ENCODE measurements at places on chromosomes 3 and 15.

DNA sequence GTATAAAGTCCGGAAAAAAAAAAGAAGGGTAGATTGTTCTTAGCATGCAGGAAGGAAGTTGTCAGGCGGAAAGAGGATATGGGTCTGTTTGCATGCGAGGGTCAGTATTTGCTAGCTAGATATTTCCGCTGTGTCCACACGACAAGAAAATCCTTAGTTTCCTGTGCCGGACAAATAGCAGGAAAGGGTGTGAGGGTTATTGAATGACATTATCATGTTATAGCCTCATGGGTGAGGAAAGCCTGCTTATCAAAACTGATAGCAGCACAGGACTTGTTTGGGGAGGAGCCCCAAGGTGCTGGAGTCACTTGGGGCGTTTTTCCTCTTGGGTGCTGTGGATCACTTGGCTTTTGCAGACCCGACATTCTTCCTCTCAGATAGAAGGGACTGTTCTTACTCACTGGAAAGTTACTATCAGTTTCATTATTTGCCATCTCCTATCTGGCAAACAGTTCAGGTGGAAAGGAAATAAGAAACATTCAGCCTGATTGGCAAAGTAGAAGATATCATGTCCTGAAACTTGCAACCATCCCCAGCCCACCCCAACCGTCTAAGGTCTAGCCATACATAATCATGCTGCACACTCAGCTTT lies 127.2 kb upstream of the DPH6 start:
- DNase-seq: no peak

GRCh38 chr15:67920524-67921240 lies 80.8 kb upstream of the RNU6-1 start:
- no peak for DNase-seq

- DNase-seq: no peak
These were observed 128.9 kb downstream of the AQP9 start for GRCh38 chr15:58267051-58267450.

DNA sequence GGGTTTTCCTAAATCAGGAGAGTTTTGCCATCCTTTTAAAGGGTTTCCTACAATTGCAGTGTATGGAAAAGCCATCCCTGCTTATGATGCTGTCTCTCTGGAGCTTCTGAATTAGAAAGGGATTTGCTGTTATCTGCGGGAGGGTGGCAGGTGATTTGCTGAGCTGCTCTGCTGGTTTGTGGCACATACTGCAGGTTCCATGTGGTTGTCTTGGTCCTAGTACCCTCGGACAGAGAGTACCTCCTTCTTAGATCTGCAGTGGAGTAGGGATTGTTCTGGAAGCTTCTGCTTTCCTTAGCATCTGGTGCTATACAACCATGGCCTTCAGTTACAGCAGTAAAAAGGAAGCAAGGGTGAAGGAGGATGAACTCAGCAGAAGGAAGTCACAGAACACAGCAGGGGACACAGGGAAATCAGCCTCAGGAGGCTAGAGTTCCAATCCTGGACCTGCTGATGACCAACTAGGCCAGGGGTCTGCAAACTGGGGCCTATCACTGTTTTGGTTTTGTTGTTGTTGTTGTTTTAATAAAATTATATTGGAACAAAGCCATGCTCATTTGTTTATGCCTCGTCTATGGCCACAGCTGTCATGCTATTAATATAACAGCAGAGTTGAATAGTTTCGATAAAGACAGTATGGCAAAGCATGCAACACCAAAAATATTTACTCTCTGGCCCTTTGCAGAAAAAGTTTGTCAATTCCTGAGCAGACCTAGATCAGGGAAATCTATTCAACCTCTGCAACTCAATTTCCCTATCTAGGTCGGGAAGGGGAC lies 39.5 kb downstream of the STARD5 start:
- DNase-seq: no peak

DNA sequence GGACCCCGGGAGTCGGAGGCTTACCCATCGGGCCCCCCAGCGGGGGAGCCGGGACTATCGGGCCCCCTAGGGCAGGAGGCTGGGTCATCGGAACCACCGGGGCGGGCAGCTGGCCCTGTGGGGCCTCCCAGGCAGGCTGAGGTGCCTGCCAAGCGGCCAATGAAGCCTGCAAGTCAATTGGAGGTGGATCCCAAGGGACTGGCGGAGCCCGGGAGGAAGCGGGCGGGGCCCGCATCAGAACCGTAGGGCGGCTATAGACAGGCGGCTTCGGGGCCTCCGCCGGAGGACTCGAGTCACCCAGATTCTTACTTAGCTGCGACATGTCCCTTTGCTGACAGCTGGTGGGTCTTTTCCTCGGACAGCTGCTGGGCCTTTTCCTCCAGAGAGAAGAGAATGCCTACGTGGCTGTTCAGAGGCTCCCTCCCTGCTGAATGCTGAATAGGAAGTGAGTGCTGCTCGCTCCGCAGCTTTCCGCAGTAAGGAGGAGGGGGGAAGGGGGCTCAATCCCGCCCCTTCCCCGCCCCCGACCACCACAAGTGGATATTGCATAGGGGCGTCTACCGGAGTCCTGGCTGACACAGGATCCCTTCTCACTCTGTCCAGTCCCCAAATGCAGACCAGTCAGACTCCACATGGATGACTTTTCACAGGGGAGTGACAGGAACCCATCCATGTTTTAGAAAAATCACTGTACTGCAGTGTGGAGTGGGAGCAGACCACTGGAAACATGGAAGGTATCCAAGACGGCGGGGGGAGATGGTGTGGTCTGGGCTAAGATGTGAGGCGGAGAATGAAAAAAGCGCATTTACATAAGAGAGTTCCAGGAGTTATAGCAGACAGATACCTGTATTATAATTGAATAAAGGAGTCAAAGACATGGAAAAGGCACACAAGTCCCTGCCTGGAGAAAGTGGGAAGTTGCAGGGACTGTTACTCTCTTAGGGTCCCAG lies at the start of gene MAGEL2:
MAGEL2 (minus strand) TSS at position 447 of the 950 bp plus-strand sequence; CDS start at position 322, 125 bp downstream.
- no peak for DNase-seq

- no peak for DNase-seq
These were observed 10.8 kb downstream of the LYSMD4 start for GRCh38 chr15:99722406-99722805.

DNA sequence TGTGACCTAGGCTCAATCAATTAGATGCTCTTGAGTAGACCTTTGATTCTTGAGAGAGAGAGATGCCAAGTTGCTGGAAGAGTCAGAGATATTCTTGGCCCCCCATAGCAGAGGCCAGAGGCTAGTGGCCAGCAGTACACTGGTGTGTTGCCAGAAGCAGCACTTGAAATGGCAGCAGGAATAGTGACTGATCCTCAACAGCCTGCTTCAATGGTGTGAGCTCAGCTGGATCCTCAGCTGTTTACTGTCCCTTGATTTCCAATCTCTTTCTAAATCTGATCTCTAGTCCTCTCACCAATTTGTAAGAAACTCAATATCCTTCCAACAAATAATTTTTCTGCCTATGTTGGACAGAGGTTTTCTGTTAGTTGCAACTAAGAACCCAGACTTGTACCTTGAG lies 170.3 kb upstream of the CCDC54 start:
- no peak for DNase-seq

DNA sequence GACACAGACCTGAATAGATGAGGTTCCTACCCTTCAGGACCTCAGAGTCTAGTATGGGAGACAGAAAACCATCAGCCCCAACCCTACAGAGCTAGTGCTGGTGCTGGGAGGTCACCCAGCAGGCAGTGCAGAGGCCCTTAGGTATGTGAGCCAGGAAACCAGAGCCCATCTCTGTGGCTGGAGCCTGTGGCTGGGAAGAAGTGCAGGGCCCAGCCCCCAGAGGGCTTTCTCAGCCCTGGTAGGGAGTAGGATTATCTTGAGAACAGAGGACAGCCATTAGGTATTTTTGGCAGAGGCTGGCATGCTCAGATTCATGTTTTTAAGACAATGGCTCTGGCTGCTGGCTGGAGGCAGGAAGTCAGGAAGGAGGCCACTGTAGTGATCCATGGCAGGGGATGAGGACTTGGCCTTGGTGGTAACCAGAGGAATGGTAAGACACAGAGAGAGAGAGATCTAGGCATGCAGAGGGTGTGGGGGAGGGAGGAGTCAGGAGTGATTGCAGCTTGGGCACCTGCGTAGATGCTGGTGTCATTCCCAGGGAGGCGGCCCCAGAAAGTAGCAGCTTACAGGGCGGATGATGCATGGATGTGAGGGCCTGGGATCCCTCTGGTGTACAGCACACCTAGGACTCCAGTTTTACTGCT lies 220.9 kb upstream of the EIF1B start:
- no peak for DNase-seq

- DNase-seq: no peak
These were observed 37.3 kb upstream of the APH1B start for GRCh38 chr15:63240109-63240508.

DNA sequence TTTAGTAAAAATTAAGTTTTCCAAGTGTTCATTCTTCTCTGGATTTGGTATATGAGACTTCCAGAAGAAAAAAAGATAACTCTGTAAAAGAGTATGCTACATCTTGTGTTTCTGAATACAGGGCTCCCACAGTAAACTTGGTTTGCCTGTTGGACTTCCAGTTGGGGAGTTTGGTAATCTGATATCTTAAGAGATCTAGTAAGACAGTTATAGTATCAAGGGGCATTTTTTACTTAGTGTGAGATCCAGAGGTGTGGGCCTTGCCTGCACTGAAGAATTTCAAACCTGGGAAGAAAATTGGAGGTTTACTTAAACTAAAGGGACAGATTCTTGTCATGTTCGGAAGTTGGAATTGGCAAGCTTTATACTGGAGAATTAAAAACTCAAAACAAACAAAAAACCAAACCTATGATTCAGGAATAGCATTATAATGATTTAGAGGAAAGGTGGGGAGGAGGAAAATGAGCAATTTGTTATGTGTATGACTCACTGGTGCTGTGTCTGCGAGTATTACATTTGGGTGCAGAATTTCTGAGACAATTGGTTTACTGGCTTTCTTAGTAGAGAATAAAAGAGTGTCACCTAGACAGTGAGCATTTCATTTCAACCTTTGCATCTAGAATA lies 58.9 kb upstream of the ULK4 start:
- DNase-seq: no peak

DNA sequence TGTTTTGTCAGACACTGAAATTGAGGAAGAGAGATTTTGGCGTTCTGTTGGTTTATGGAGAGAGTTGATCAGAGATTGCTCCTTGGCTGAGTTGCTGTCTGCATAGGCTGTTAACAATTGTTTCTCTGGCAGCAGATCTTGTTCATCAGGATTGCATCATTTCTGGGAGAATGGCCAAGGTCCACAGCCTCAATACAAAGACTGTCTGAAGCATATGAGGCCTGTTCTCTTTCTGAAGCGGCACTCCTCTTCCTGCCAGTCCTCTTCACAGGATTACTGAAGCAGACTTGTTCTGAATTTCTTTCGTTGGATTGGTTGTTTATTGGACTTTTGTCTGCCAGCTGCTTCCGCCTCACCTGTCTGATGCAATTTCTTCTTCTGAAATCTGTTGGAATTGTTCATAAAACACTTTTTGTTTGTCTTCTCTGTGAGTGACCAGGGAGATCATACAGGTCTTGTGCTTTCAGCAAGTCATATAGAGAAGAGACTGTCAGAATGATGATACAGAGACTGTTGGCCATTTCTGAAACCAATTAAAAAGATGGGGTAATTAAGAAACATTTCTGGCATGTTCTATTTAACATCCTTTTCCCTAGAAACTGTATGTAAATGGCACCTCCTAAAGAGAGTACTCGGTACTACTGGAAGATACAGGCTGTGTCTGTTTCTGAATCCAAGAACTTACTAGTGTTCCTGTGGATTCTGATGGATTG lies 25.5 kb downstream of the SETD5 start:
- peak; percentile 84 for DNase-seq

- DNase-seq: no peak
These were observed 162.5 kb downstream of the WNT7A start for GRCh38 chr3:13717222-13717895.

DNA sequence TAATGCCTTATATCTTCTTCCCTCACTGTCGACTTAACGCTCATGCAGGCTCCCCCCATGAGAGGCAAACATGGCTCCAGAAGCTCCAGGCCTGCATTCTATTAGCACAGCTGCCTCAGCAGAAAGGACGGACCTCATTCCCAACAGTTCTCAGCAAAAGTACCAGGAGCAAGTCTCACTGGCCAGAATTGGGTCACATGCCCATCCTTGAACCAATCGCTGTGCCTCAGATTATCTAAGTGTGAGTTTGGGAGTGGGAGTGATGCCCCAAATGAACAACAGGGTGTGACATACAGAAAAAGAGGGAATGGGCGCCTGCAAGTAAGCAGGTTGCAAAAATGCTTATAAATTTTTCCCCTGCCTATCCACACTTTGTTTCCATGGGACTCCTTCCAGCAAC lies 4.3 kb upstream of the RAD18 start:
- no peak for DNase-seq

- DNase-seq: no peak
These were observed 802.6 kb downstream of the FHIT start for GRCh38 chr3:60448696-60449095.

GRCh38 chr3:149373235-149374125 lies 4.0 kb downstream of the TM4SF1 start:
- no peak for DNase-seq

- no peak for DNase-seq
These were observed 20.2 kb downstream of the CGGBP1 start for GRCh38 chr3:88038566-88038965.

DNA sequence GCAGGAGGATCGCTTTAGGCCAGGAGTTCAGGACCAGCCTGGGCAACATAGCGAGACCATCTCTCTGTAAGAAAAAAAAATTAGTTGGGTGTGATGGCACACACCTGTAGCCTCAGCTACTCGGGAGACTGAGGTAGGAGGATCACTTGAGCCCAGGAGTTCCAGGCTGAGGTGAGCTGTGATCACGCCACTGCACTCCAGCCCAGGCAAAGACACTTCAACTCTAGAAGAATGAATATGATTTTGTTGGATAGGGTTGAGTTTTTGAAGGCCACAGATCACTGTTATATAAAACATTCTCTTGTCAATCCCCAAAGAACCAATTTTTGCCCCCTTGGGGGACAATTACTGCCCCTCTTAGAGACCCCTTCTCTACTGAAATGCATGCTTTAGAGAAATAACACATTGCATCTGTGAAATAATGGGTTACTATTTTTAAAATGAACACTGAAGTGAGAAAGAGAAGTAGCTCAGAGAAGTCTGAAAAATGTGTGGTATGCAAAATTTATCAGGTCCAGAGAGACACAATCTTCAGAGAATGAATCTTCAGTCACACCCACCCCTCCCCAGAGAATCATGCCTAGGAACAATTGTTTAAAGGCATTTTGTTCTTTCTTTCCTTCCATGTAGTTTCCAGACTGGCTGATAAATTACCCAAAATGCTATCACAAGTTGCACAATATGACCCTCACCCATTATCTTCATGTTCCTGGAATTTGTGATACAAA lies 42.7 kb downstream of the METTL6 start:
- no peak for DNase-seq

- DNase-seq: no peak
These were observed 45.5 kb upstream of the SUCLG2 start for GRCh38 chr3:67699882-67700281.

- no peak for DNase-seq
These were observed 9.4 kb downstream of the DCUN1D1 start for GRCh38 chr3:182970811-182971418.

Measured in C1 segment of cervical spinal cord (tissue), 14 donors.